Stimulated activated CD8-positive, alpha-beta memory T cell treated with anti-CD3 and anti-CD28 coated beads, Interleukin-2, amount 100 ng/mL, for 1 hour (primary cell): ENCODE measurements at places on chromosomes 2 and 18.

- DNase-seq, result no peak
Observed at GRCh38 chr2:101112772-101113157, 38.4 kb downstream of the TBC1D8 start.

GRCh38 chr2:70062270-70062669 is 25.0 kb upstream of the PCBP1 start:
- no peak for DNase-seq

- no peak for DNase-seq
Observed at GRCh38 chr18:58231930-58232329, 187.9 kb downstream of the NEDD4L start.

DNA sequence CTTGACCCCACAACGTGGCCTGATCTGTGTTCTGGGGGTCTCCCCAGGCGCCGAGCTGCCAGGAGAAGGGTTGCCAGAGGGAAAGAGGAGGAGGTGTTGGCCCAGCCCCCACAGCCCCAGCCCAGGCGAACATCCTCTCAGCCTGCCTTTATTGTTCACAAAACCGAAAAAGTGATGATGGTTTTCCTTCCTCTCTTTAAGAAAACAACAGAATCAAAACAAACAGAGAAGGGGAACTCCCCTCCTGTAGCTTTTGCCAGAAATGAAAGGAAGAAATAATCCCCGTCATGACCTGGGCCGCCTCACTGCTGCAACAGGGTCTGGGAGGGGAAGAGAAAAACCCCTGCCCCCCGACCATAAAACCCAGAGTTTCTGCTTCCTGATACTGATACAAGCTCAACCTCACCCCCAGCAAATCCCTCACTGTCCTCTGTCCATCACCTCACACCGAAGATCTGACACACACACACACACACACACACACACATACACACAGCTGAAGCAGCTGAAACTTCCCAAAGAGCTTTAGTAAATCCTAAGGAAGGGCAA is 52.0 kb downstream of the ZFP36L2 start:
- DNase-seq, result peak; percentile 47

GRCh38 chr2:196143730-196144131 is 27.6 kb downstream of the STK17B start:
- DNase-seq, result no peak

DNA sequence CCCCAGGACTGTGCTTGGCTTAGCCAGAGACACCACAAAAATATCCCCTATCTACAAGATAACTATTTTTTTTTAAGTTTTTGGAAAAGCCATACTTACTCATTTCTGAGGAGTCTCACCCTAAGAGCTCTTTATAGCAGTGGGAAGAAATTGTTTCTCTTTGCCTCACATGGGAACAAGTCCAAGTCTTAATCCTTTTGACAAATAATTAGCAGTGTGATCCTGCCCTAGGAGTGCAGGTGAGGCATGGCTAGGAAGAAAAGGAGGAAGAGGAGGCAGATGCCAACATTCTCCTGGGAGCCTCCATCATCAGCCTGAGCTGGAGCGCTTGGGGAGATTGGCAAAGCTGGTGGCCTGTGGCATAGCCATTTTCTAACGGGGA is 115.6 kb downstream of the STPG4 start:
- no peak for DNase-seq

- DNase-seq, result no peak
Observed at GRCh38 chr18:13566941-13567746, 159.2 kb downstream of the FAM210A start.
